ENCODE measurements at places on chromosomes 3 and 15.

- no peak for DNase-seq
Observed at GRCh38 chr3:45557471-45557870, 37.1 kb upstream of the LIMD1 start.

- no peak for DNase-seq
Observed at GRCh38 chr15:92807971-92808571, 92.1 kb upstream of the CHD2 start.

- peak; percentile 75 for DNase-seq
Observed at GRCh38 chr15:29278436-29279105, 8.9 kb upstream of the NSMCE3 start.

- DNase-seq, result no peak
Observed at GRCh38 chr15:68230157-68231100, 901 bp upstream of the CLN6 start.

- no peak for DNase-seq
Observed at GRCh38 chr3:156389449-156389950, 165.4 kb downstream of the SSR3 start.

GRCh38 chr3:14685179-14685578 lies 10.2 kb downstream of the C3orf20 start:
- DNase-seq, result no peak

DNA sequence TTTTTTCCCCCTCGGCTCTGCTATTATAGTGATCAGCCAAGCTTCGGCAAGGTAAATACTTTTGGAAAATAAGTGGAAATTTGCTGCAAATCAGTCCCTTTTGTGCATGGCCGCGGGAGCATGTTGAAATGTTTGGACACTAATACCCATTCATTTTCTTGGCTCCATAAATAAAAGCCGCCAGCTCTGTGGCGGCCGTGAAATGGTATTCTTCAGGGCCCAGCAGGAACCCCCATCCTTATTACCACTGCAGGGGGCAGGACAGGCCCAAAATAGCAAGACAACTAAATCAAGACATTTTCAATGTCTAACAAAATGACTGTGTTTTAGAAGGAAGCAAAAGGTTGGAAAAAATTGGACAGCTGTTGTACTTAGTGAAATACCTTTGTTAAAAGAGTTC lies 362.3 kb downstream of the NR2F2 start:
- DNase-seq, result no peak
